ENCODE measurements at places on chromosomes 1 and 21. TPM values are rescaled to one million over a fixed set of nuclear protein-coding genes. Genes with fewer than 3 reads are reported as not detected.

- no peak for DNase-seq
These were observed 32.7 kb downstream of the CTH start for GRCh38 chr1:70443739-70444138.

DNA sequence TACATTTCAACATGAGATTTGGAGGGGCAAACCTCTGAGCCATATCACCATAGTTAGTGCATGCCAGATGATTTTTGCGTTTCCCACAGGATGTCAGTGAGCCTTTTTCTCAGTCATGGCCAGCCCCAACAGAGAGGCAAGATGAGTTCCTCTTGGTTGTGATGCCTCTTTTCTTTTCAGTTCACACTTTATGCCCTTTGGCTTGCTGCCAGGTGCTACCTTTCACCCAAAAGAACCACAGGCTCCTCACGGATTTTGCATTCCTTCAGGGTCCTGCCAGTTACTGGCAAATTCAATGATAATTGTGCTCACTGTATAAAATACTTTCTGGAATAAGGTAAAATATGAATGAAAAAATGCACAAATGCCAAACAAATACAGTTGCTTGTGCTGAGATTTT lies 411.3 kb downstream of the KIF26B start:
- DNase-seq = no peak

- peak; percentile 78 for DNase-seq
These were observed 1.0 kb upstream of the PIGV start for GRCh38 chr1:26786437-26787380.

- DNase-seq = no peak
These were observed 147.1 kb downstream of the SPATA46 start for GRCh38 chr1:162229549-162229948.

The CTH gene
- 33.5 TPM for total RNA-seq

All from H7 (cell line).